ENCODE measurements at places on chromosomes 5 and 9.

- DNase-seq: no peak
Observed at GRCh38 chr9:26012797-26013196, 334.6 kb upstream of the TUSC1 start.

- no peak for DNase-seq
Observed at GRCh38 chr9:133334161-133334560, 1.8 kb downstream of the SURF6 start.

DNA sequence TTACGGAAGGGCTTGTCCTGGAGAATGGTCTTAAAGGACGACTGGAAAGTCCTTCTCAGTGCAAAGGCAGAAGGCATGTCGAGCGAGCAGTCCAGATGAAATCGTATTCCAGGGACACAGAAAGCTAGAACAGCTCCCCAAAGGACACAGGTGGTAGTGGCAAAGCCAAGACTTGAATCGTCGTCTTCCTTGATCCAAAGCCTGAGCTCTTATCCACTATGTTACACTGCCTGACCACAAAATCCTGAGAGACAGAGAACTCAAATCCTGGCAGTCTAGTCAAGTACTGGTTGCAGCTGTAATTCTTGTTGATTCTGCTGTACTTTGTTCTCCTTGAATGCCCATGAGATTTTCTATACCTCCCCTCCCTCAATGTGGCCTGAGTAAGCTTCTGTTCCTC is 198.7 kb downstream of the TARS1 start:
- DNase-seq: no peak

DNA sequence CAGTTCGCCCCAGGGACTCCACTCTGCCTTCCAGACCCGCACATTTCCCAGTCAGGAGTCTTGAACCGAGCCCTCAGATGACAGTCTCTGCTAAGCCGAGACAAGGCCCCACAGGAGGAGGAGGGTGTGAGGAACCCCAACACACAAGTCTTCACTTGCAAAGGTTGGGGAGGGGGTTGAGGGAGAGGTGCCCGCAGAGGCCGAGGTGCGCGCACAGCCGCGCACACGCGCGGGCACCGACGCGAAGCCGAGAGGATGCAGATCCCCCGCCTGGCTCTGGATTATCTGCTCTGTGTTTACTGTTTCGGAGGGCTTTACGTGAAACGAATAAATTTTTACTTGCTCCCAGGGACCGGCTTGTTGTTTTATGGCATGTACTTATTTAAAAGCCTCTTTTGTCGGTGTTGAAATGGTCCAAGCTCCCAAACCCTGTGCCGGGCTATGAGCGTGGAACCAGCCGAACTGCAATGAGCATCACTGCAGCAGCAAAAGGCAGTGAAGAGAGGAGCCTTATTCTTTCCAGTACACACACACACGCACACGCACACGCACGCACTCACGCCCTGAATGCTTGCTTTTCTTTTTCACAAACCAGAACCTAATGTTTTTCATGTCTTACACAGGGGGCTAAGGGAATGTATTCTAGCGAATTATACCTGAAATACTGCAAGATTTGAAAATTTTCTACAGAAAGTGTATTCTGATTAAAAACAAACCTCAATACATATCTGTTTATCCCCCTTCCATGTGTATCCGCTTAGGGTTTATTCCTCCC is 297.7 kb downstream of the PARP8 start:
- DNase-seq: no peak

DNA sequence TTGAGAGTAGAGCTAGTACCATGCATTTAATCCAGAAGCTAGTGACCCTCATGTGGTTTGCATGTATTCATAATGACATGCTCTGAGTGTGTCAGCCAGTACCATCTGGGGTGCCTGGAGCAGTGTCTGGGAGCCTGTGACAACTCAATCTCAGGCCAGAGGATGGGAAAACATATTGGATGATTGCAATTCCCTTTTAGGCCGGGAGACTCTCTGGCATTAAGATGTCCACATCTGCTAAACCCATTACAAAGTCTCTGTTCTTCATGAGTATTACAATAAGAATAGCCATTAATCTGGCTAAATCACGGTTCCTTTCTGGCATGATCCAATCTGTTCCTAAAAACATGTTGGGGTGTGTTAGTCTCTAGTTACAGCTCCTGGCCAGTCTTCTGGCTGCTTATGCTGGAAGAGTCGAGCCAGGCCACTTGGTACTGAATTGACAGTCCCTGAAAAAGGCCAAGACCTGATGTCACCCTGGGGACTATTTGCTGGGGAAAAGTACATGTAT is 475.7 kb downstream of the ENC1 start:
- no peak for DNase-seq

DNA sequence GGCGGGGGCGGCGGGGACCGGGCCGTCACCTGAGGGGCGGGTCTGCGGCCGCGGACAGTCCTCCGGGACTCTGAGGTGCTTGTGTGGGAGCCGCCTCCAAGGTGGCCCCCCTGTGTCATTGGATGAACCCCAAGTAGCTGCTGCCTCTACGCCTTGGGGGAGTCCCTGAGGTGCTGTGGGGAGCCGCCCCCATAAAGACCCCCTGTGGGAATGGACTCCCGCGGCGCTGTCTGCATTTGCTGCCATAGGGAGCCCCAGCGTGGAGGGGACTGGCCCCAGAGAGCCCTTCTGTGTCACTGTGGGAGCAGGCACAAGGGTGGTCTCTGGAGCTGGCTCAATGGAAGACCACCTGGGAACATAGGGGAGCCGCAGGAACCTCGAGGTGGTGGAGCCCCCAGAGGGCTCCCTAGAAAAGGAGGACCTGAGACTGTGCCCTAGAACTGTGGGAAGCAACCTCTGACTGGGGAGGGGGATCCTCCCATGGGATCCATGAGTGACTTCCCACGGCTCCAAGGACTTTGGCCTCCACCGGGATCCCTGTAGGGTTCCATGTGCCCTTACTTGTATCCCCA is 412 bp downstream of the PHF24 start:
- no peak for DNase-seq

- DNase-seq: no peak
Observed at GRCh38 chr5:173868096-173868880, 19.9 kb upstream of the CPEB4 start.
